ENCODE measurements at places on chromosomes 7 and 10. TPM values are rescaled to one million over a fixed set of nuclear protein-coding genes. Genes with fewer than 3 reads are reported as not detected.

GRCh38 chr7:36509962-36510361 lies 120.3 kb downstream of the ANLN start:
- no peak for DNase-seq

EBLN1 gene
- not detected for total RNA-seq

DNA sequence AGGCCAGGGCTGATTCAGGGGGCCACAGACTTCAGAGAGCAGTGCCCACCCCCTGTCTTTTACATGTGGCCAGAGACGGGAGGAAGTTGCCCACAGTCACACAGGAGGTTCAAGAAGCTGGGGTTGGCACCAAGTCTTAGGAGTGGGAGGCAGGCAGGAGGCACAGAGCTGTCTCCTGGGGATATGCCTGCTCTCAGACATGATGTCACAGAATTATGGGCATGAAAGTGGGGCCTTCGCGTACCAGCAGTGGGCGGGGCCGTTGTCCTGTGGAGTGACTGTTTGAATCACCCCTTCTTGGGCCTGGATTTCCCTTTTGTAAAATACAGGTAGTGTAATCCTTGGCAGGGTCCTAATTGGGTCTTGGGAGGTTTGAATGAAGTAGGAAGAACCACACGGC lies 81.2 kb upstream of the PPIF start:
- no peak for DNase-seq

GRCh38 chr7:139745678-139746143 lies 32.1 kb downstream of the HIPK2 start:
- no peak for DNase-seq

GRCh38 chr7:148540041-148540738 lies 50.4 kb upstream of the C7orf33 start:
- DNase-seq, result no peak

Measured in pulmonary artery endothelial cell (primary cell).